EH (cell line): ENCODE measurements at places on chromosomes 12 and 14.
A peak's percentile ranks its signal among the peaks of the same experiment; 100 is the strongest.

GRCh38 chr12:108594-108993 lies 42.0 kb downstream of the IQSEC3 start:
- no peak for DNase-seq

GRCh38 chr14:104557766-104558165 lies 21.8 kb upstream of the C14orf180 start:
- DNase-seq: no peak

DNA sequence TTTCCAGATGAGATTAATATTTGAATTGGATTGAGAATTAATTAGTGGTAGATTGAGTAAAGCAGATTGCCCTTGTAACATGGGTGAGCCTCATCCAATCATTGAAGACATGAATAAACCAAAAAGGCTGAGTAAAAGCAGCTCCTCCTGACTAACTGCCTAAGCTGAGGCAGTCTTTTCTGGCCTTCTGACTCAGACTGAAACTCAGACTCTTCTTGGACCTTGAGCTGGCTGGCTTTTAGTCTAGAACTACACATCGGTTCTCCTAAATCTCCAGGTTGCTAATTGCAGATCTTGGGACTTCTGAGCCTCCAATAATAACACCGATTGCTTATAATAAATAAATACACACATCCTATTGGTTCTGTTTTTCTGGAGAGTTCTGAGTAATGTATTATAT lies 24.0 kb downstream of the FKBP11 start:
- DNase-seq: peak; percentile 14

GRCh38 chr14:67416085-67416484 lies 4.1 kb upstream of the PLEK2 start:
- no peak for DNase-seq

- no peak for DNase-seq
Observed at GRCh38 chr14:105908481-105908911, 382.1 kb downstream of the TMEM121 start.

DNA sequence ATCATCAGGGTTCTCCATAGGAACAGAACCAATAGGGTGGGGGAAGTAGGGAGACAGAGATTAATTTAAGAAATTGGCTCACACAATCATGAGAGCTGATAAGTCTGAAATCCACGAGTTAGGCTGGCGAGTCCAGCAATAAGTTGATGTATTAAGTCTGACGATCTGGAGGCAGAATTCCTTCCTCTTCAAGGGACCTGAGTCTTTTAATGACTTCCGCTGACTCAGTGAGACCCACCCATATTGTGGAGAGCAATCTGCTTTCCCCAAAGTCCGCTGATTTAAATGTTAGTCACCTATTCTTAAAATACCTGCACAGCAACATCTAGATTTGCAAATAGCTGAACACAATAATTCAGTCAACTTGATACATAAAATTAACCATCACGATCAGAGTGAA lies 97.8 kb downstream of the SPTSSA start:
- no peak for DNase-seq

DNA sequence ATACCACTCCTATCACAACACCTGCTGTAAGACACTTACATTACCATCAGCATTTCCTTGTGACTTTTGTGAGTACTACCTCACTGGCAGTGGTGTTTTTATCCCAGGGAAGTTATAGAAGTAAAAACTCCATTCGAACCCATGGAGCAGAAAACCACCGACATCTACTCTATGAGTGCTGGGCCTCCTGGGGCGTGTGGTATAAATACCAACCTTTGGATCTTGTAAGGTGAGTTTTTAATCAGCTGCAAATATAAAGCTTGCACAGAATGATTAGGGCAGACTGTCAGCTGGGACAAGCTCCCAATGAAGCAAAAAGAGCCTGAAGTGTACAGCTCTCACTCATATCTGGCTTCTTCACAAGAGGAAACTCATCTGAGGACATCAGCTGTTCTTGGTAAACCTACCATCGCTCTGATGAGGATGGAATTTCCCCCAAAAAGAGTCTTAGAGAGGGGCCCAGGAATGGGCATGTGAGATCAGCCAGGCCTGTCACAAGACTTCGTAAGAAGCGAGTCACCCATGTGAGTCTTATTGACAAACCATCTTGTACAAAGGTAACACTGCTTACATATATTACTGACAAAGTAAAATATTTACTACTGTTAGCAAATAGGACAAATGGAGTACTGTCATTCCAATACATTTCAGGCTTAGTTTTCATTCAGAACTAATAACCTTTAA lies 170.0 kb downstream of the SLC5A8 start:
- no peak for DNase-seq
